ENCODE measurements at places on chromosomes 6 and 20.

DNA sequence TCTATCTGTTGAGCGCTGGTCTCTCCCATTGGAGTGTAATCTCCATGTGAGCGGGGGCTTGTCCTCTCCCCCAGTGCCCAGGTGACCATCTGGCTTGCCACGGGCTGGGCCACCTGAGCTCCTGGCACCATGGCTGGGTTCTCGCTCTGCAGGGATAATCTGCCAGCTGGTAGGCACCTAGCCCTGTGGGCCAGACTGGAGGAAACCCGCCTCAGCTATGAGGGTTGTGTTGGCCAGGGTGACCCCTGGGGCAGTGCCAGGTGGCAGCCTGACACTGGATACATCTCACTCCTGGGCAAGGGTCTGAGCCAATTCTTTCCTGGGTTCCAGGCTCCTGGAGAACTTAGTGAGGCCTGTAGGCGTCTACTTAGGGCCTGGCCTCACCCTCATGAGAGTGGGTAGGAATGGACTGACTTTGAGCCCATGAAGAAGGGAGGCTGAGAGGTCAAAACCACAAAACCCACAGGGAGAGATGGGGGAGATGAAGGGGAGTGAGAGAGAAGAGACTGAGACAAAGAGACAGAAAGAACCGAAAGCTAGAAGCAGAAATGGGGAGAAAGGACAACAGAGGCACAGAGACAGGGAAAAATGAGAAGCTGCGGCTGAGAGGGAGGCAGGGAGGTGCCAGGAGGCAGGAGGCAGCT, 5.8 kb upstream of the SLC52A3 start:
- no peak for DNase-seq

DNA sequence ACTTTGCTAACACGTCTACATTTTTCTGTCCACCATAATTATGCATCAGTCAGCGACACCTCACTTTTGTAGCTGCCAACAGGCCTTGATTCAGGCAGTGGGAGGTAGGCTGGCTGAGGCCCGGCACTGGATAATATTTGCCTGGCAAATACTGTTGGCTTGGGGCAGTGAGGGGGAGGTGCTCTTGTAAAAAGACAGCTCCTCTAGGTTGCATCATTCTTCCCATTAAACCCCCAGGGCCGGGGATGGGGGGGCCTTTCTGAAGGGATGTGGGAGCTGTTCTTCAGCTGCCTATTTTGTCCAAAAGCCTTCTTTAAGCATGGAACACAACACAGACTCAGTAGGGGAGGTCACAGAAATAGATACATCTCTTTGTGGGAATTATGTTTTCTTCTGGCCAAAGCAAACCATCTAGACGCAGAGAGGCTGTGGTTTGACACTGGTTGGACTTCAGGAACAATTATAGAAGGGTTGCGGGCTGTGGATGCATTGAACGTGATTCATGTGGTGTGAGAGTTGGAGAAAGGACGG, 338.3 kb upstream of the NT5E start:
- DNase-seq: no peak

DNA sequence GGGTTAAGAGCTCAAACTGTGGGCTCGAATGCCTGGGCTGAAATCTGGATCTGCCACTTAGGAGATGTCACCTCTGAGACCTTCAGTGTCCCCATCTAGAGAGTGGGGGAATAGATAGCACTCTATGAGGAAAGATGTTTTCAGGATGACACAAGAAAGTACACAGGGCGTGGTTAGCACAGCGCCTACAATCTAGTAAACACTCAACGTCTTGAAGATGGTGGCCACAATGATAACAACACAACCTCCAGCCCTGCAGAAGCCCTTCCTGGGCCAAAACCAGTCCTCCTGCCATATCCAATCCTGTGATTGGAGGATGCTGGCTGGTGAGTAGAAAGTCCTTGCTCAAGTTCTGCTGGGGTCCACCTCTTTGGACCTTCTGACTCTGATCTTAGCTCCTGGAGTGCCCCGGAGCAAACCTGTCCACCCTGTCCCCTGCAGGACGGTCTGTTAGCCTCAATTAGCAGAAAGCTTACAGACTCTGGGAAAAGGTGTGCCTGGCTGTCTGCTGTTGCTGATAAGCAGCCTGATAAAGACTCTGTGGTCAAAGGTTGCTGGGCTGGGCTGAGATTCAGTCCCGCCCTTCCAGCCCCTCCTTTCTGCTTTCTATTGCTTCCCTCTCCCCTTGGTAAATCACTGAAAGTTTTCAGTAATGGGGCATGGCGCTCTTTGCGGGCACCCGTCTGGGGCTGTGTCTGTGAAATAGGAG, 8.2 kb downstream of the EDN3 start:
- DNase-seq: no peak

DNA sequence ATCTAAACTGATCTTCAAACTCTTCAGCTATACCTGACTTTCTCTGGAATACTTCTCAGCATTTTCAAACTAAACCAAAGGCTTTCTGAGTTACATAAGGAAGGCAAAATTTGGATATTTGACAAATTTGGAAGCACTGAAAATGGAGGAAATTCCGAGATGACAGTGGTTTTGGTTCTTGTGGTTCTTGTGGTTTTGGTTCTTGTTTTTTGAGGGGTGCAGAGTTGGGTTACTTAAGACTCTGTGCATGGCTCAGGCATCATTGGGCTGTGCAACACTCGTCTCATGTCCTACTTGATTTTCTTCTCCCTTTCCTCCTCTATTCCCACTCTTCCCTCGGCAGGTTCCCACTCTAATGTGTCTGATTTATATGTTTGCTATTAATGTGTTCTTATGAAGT, 78.0 kb downstream of the SLC22A3 start:
- DNase-seq: no peak

GRCh38 chr6:36336779-36337241, at the start of gene BNIP5:
Gene BNIP5 (minus strand): TSS chr6:36336888. CDS start chr6:36330690, 6,198 bp downstream.
- no peak for DNase-seq

DNA sequence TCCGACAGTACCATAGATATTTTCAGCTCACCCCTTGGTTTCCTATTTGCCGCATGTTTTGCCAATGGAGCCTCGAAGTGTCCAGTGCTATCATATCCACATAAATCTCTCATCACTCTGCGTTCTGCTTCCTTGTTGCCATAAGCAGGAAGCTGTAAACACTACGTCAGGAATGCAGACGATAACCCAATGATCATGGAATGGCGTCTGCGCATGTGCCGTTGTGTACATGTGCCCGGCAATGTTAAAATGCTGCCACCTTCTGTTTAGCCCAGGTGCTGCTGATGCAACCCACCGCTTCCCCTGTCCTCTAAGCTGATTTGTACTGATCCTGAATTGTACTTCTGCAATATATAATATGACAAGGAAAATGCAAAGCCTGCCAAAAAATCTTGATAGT, 607.5 kb downstream of the HDGFL1 start:
- DNase-seq: no peak

DNA sequence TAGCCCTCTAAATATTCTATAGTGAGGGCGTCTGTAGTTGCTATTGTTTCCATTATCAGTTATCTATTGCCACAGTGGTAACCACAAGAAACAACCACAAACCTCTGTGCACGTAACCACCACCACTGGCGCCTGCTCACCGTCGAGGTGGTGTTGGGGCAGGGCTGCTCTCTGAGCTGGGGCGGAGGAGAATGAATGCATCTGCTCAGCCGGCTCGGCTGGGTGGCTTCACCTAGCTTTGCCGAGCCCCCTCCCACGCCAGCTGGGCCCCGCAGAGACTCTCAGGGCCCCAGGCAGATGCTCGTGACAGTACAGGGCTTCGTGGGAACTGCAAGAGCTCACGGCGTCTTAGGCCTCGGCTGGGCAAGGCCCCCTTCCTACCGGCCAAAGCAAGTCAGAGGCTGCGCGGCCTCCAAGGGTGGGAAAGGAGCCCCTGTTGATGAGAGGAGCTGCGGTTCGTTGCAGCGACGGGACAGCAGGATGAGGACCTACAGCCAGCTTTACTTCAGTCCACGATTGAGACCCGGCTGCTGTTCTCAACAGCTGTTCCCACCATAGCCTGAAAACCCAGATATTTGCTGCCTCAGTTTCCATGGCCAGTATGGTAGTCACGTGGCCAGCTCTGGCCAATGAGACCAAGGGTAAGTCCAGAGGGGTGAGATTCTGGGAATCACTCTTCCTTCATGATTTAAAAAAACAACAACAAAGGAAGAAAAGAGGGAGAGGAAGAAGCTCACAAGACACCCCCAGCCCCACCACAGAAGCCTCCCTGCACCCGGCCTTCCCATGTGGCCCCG, 120.2 kb upstream of the AFDN start:
- no peak for DNase-seq

GRCh38 chr6:41656002-41656691, 17.9 kb downstream of the MDFI start:
- DNase-seq: no peak

DNA sequence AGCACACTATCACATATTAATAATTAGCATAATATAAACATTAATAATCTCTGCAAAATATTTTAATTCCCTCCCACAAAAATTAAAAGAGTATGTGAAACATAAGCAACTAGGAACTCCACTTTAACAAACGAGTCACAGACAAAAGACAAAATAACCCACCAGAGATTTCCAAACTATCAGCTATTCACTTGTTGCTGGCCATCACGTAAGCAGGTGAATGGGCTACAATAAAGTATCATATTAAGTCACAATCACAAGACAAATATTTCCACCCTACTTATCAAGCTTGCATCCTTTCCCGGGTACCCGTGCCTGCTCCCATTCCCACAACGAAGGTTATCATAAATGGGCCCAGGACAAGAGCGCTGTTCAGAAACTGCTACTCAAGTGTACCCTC, 2.5 kb downstream of the HDAC2 start:
- no peak for DNase-seq

DNA sequence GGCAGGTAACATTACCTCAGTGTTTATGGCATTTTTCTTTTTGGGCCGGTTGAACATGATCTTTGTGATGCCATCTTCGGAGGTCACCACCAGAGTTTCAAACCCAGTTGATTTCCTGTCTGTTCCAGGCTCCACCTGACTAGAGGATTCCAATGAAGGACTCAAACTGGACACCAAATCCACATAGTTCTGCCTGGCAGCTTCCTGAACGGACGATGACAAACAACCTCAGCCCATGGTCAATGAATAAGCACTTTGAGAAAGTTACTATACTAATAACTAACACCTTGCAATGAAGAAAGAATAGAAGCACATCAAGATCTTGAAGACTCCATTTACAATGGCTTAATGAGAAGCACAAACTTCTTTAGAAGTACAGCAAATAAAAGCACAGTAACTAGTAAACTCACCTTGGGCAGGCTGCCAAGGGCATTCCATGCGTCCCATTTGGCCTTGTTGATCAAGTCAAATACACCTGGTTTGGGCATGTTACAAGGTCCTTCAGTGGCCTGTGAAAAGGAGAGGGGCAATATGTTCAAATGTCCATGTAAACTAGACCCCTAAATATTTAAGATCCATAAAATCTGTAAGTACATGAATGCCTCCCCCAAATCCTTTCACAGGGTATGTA, 4.9 kb downstream of the ECI2 start:
- DNase-seq: no peak

DNA sequence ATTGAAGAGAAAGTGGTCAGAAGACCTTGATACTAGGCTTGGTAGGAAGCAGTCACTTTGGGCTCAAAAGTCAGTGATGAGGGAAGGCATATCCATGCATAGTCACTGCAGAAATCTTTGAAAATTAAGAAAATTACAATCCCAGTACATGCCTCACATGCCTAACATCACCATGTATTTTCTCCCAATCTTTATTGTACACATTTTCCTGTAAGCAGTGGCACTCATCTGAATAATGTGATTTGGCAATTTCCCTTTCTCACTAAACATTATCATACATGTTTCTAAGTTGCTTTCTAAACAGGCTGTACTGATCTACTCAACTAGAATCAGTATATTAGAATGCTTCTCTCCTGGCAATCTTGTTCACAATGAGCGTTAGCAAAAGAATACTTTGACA, 280.7 kb upstream of the SUPT3H start:
- DNase-seq: no peak

- DNase-seq: no peak
These were observed 185.8 kb upstream of the RAB32 start for GRCh38 chr6:146357578-146358430.

DNA sequence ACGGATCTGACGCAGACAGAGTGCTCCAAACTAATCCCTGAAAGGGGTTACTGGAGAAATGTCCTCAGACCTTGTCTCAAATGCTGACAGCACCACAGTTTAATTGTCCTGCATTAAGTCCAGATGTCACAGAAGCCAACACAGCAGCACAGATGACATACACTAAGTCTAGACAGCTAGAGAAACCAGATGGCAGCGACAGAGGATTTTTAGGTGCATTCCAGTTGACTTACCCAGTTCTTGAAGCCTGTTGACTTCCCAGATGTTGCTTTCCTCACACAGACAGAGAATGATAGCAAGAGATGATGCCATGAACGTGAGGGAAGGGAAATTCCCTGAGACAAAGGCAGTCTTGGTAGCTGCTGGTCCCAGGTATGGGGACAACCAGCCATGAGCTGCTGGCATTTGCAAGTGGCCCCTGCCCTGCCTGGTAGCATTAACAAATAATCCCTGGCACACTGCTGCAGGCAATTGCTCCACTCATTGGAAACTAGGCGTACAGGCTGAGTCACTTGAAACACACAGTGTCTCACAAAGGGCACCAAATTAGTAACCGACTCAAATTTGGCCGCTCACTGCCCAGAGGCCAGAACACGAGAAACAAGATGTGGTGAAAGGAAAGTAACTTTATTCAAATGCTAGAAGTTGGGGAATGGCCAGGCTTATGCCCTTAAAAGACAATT, 52.2 kb downstream of the ADGB start:
- no peak for DNase-seq

GRCh38 chr6:148423133-148423532, 80.5 kb downstream of the SASH1 start:
- no peak for DNase-seq

- DNase-seq: no peak
These were observed 67.2 kb downstream of the NCOA3 start for GRCh38 chr20:47568837-47569410.

DNA sequence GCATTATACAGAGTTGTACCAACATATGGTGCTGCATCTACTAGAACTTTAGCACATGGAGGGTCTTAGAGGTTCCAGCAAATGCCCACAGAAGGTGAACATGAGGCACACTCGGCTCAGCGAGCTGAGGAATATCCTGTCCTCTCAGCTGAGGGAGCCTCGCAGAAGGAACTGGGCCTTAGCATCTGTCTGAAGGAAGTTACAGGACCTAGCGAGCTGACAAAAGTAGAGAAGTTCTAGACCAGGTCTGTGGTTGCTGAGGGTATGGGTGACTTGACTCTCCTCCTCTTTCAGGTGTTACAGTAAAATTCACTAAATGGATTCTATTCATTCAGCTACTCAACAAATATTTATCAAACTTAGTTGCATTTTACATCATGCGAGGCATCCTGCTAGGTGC, 157.2 kb downstream of the ZDHHC14 start:
- no peak for DNase-seq

DNA sequence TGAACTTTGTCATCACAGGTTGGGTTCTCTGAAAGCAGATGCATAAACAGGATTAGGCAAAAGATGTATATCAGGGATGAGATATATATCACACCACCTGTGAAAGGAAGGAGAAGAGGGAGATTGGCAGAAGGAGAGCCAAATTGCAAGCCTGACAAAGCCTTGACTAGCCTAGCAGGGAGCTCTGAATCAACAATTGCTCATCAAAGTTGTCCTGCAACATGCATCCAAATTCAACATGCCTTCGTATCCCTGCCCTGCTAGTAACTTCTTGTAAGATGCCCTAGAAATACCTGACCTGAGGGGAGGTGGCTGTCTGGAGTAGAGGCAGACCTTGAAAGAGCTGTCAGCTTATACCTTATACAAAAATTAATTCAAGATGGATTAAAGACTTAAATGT, 207.1 kb upstream of the HTR1E start:
- DNase-seq: no peak

- DNase-seq: no peak
These were observed 124.2 kb downstream of the LRRC1 start for GRCh38 chr6:53918854-53919510.

- DNase-seq: no peak
These were observed 25.3 kb upstream of the ZNFX1 start for GRCh38 chr20:49303065-49303552.

GRCh38 chr20:61128701-61129269, 123.3 kb upstream of the CDH4 start:
- no peak for DNase-seq

All from GOT3 (cell line).